ENCODE measurements at places on chromosomes 7 and 10. TPM values are rescaled to one million over a fixed set of nuclear protein-coding genes. Genes with fewer than 3 reads are reported as not detected.
A peak's percentile ranks its signal among the peaks of the same experiment; 100 is the strongest.

GRCh38 chr10:44569193-44570091 is 184.5 kb upstream of the CXCL12 start:
- ATAC-seq, result no peak

SPDYE11 gene
- not detected for total RNA-seq

DNA sequence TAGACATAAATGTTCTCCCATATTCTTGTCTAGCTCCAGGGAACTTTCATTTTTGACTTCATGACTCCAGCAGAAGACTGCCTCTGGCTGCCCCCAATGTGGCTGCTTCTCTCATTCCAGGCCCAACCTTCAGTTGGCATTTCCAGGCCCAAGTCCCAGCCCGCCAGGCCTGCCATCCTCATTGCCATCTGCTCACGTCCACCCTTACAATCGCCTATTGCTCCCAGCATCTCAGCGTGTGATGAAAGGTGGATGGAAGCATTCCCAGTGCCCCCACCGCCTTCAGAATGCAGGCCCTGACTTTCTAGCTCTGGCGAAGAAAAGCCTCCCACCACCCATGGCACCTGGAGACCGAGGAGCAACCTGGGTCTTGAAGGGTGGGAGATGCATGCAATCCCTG is 132.1 kb upstream of the LANCL2 start:
- no peak for ATAC-seq

DNA sequence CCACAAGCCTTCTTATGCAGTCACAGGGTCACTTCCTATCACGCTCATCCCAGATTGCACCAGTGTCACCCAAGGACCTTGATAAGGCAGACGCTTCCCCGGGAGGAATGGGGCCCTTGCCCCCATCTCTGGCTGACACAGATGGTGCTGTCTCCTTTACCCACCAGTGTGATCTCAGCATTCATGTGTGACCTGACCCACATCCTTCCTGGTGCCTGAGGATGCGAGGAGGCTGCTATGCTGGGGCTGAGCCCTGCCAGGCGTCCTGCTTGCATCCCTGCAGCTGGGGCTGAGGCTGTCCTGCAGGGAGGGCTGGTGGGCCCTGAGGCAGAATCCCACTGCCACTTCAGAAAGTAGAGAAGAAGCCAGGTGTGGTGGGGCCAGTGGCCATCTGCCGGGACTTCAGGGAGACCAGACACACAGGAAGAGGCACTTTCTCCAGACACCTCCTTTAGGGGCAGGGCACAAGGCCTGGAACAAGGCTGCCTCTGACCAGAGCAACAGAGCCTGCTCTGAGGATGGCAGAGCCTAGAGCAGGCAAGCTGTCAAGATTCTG is 35.3 kb downstream of the RASGEF1A start:
- peak; percentile 53 for ATAC-seq

DNA sequence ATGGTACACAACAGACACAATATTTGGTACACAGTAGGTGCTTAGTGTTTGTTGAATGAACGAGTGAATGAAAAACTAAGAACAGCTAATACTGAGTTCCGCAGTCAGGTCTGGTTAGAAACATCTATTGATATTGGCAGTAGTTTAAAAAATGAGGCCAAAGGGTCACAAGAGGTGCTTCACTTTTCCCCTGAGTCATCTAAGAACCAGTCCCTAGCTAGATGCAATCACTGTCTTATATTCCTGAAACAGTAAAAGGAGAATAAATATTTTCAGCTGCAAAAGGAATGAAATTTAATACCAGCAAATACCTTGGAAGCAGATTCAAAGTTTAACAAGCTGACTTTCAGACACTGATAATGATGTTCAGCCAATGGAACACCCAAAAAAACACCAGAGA is 54.5 kb downstream of the SCRN1 start:
- ATAC-seq, result no peak

- peak; percentile 51 for ATAC-seq
These were observed 1.2 kb upstream of the LZTS2 start for GRCh38 chr10:100998183-100998990.

CCDC7 gene
- total RNA-seq, result 53.7 TPM

GRCh38 chr10:80660736-80661135 is 123.0 kb downstream of the SH2D4B start:
- ATAC-seq, result no peak

DNA sequence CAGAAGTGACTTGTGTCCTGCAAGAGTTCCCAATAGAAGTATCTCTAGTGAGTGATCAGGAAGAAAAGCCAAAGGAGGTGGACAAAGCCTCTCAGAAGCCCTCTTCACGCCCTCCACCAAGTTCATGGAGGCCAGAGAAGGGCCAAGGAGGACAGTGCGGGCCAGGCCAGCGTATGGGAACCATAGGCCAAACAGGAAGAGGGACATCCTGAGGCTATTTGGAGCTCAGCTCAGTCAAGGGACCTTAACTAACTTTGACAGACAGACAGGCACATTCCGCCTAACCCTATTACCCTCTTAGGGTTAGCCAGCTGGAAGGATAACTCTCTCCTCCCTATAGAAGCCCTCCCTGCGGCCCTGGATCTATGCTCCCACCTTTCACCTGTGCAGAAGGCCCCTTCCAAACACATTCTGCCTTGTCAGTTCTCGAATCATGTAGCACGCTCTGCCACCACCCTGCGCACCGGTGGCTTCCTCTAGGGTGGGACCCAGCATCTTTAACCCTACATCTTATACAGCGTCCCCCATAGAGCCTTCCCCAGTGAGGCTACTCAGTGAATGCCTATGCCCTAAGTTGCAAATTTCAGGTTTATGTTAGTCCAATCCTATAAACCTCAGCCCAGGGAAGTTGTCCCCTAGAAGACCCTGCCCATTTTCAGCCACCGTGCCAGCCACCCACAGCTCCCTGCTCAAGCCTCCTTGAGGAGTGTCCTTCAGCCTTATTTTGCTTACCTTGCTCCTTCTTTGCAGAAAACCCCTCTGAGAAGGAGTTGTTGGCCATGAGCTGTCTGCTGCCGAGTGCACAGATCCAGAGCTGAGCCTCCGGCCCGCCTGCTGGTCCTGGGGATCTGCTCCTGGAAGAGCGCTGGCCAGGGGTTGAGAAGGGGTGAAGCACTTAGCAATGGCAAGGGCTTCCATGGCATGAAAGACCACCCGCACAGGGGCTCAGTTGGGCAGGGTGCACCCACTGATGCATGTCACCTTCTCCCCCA is 36.9 kb downstream of the FRMPD2 start:
- no peak for ATAC-seq

DNA sequence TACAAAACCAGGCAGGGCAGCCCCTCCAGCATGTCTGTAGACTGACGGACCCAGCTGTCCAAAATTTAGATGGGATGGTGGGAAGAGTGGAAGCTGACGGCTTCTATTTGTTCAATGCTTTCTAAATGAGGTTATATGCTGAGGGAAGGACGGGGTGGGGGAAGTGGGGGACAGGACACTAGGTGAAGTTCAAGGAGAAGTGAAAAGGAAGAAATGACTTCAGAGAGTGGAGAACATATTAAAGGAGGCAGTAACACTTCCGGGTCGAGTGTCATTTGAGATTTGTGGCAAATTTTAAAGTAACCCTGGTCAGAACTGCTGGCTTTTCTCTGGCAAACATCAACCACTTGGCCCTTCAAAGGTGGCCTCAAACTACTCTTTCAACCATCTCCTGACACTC is 9.4 kb downstream of the PIP4K2A start:
- no peak for ATAC-seq

- ATAC-seq, result no peak
These were observed 21.2 kb downstream of the CAV1 start for GRCh38 chr7:116546054-116546453.

CDK14 gene
- total RNA-seq, result 0.04 TPM

TET1 gene
- total RNA-seq, result 0.87 TPM

DNA sequence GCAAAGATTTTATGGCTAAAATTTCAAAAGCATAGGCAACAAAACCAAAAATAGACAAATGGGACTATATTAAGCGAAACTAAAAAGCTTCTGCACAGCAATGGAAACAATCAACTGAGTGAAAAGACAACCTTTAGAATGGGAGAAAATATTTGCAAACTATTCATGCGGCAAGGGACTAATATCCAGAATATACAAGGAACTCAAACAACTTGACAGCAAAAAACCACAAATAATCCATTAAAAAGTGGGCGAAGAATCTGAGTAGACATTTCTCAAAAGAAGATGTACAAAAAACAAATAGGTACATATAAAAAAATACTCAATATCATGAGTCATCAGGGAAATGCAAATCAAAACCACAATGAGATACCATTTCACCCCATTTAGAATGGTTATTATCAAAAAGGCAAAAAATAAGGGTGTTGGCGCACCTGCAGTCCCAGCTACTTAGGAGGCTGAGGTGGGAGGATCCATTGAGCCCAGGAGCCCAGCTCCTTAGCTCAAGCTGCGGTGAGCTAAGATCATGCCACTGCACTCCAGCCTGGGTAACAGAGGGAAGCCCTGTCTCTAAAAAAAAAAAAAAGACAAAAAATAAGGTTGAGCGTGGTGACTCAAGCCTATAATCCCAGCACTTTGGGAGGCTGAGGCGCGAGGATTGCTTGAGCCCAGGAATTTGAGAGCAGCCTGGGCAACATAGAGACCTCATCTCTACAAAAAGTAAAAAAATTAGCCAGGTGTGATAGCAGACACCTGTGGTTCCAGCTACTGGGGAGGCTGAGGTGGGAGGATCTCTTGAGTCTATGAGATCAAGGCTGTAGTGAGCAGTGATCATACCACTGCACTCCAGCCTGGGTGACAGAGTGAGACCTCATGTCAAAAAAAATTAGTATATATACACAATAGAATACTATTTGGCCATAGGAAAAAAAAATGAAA is 4.2 kb upstream of the CCM2 start:
- ATAC-seq, result no peak

DNA sequence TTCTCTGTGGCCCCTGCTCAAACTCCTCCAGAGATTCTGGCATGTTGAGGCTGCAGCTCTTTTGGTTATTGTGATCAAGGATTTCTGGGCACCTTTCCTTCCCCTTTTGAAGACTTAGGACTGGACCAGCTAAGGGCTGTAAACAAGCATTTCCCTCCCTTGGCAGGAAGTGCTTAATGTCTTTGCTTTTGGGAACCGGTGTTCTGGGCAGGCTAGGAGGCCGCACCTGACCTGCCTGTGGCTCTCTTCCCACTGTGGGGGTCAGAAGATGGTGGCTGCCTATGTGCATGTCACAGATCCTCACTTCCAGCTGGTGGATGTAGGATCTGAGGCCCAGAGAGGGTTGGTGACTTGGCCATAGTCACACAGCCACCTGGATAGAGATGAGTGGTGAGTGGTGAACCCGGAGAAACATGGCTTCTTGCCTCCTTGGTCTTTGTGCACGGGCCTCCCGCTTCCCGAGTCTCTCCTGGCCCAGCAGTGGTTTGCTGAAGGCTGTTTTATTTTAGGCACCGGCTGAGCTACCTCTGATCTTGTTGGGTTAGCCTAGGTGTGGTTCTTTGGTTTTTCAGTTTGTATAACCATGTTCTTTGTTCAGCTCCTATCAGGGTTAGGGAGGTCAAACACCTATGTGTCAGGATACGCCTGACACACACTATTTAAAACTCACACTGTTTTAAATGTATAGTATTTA is 82.0 kb downstream of the GRK5 start:
- no peak for ATAC-seq

DNA sequence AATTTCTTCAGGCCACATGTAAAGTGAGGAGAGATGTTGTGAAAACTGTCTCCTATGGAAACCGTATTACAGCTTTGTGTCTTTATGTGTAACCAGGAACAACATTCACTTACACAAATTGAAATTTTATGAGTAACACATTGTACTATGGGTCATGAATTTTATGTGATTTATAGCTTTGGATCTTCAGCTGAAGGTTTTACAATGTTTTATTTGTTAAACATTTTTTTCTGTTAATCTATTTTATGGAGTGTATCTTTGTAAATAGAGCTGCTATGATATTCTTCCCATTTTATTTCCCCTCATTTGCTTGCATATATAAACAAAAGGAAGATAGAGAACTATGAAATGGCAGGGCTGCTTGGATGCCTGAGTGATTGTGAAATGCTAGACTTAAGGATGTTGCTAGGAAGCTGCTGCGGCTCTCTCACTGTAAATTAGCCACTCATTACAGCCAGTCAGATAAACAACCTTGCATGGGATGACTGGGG is 104.5 kb upstream of the PCLO start:
- no peak for ATAC-seq

NFKB2 gene
- total RNA-seq, result 192 TPM

DNA sequence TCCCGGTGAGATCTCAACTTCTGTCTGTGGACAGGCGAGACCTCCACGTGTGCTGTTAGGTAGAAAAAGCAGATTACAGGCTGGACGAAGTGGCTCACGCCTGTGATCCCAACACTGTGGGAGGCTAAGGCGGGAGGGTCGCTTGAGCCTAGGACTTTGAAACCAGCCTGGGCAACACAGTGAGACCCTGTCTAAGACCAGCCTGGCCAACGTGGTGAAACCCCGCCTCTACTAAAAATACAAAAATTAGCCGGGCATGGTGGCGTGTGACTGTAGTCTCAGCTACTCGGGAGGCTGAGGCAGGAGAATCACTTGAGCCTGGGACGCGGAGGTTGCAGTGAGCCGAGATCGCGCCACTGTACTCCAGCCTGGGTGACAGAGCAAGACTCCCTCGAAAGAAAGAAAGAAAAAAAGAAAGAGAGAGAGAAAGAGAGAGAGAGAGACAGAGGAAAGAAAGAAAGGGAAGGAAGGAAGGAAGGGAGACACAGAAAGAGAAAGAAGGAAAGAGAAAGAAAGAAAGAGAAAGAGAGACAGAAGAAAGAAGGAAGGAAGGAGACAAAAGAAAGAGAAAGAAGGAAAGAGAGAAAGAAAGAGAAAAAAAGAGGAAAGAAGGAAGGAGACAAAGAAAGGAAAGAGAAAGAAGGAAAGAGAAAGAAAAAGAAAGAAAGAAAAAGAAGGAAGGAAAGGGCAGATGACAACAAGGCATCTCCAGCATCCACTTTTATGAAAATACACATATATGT is 29.6 kb upstream of the SUN1 start:
- no peak for ATAC-seq

DNA sequence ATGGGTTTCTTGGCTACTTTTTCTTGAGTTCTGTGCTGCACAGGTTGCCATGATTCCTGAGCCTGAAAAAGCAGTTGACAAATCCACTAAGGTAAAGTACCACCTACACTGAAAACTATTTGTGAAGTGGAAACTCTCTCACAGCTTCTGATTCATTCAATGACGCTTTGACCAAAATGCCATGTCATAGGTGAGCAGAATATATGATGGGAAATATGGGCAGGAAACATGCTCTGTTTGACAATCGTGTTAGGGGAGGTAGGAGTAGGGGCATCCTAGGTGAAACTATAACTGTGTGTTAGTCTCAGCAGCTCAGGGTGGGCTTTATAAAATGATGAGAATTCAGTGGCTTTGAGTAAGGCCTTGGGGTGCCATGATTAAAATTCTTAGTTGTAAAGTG is 69.6 kb upstream of the ELMO1 start:
- ATAC-seq, result peak; percentile 70

PWWP2B gene
- 3.1 TPM for total RNA-seq

FAM24A gene
- not detected for total RNA-seq

PPP1R17 gene
- not detected for total RNA-seq

- ATAC-seq, result peak; percentile 58
These were observed 94.6 kb downstream of the ELMO1 start for GRCh38 chr7:37353949-37354655.

GRCh38 chr10:16902606-16903005 is 85.4 kb upstream of the RSU1 start:
- peak; percentile 78 for ATAC-seq

GRCh38 chr7:30093420-30093952 is 41.3 kb upstream of the MTURN start:
- ATAC-seq, result no peak

OPN4 gene
- not detected for total RNA-seq

Data from activated T-helper 17 cell treated with anti-CD3 and anti-CD28 coated beads, Interleukin-2, amount 50 U/mL, for 72 hours (primary cell).